NCI-H2171 (cell line): ENCODE measurements at places on chromosomes 5 and 9.

DNA sequence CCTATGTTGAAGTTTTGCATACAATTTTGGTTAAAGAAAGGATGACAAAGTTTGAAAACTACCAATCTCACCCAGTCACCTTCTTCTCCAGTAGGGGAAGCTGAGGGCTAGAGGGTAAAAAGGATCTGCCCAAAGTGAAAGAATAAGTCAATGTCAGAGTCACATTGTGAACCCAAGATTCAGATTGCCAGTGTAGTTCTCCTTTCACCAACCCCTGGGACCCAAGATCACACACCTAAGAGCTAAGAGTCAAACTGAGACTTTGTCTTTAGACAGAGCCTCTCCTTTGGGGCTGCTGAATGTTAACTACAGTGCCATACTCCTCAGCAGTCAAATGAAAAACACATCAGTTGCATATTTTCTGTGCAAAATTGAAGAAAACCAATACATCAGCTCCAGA, 210.6 kb downstream of the ATP10B start:
- DNase-seq, result no peak

GRCh38 chr5:119411361-119412278, 40.7 kb upstream of the HSD17B4 start:
- peak; percentile 6 for DNase-seq

DNA sequence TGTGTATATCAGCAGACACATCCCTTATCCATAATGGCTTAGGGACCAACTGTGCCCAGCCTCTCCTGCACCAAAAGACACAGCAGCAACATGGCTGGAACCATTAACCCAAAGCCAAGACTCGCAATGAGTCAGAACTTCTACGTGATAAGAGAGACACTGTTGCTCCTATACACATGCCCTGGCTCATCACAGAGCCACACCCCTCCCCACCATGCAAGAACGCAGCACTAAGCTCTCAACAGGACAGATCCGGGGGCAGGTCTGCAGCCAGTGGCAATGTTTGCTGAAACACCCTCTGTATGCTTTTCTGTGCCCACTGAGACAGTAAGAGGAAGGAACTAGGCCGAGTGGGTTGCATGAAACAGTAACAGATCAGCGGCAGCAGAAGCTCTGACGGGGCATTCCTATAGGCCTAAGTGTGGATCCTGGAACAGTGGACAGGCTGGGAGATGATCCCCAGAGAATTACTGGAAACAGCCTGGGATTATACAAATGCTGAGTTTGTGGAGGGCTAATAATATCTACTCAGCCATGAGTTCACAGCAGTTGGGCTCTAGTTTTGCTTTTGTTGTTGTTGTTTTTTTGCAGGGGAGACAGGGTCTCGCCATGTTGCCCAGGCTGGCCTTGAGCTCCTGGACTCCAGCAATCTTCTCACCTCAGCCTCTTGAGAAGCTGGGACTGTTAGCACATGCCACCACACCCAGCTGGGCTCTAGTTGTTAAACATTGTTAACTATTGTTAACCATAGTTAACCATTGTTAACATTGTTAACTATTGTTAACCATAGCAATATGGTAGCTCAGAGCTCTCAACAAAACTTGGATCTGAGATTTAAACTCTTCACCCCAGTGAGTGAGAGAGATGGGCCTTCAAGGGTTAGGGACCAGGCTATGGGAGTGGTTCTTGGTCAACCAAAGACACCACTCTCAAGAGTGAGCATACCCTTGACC, 41.0 kb downstream of the B4GALT1 start:
- DNase-seq, result no peak

GRCh38 chr5:180724944-180725343, 14.9 kb downstream of the OR2Y1 start:
- DNase-seq, result no peak

DNA sequence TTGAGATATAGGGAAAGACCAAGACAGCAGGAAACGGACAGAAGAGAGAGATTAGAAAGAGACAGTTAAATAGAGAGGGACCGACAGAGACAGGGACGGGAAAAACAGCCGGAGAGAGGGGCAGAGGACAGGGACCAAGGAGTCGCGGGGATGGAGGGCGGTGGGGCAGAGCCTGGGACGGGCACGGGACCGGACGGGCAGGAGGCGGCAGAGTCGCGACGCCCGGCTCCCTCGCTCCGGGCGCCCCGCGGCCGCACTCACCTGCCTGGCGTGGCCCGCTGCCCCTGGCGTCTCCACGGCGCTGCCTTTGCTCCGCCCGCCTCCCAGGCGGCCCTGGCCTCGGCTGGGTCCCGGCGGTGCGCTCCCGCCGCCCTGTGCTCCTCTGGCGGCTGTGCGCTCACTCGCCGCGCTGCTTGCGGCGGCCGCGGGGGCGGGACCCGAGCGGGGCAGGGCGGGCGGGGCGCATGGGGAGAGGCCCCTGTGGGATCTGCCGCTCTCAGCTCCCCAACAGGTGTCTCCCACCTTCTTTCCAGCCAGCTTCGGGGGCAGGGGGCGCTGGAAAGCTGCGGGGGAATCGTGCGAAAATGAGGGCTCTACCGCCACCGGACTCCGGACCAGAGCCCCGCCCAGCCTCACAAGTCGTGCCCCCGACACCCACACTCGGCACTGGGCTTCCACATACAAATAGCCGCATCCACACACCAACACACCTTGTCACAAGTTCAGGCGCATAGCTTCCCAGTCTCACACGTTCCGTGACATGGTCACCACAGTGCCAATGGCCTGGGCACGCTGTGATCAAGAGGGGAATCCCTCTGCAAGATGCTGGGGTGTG, at the start of gene ARID3C:
ARID3C (minus strand) TSS at position 411 of the 835 bp plus-strand sequence. CDS start 1,052 bp downstream, outside the sequence.
- no peak for DNase-seq

DNA sequence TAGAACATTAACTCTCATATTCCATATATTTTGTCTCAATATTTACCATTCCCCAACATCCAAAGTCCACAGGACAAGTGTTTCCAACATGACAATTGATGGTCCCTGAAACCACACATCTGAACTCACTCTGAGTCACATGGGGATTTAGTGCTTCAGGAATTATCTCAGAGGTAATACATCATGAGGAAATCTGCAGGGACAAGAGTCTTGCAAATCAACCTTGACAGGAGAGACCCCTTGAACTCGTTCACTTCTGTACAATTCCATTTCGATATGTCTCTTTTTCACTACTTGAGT, 119.7 kb upstream of the ABCA1 start:
- no peak for DNase-seq

DNA sequence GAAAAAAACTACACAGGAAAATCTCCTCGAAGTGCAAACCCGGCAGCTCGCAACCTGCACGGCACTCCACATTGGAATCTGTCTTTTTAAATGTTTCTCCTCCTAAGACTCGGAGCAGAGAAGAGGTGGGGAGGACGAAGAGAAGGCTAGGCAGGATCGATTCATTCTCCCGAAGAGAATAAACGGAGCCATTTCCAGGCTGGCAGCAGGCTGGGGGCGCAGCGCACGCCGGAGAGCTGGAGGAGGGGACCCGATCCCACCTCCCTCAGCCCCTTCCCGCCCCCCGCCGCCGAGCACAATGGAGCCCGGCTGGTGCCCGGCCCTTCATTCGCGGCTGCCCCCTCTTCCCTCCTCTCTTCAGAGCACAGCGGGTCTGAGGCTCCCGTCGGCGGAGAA, 628 bp downstream of the HOMER1 start:
- DNase-seq, result peak; percentile 14
